ENCODE measurements at places on chromosomes 4 and X.
A peak's percentile ranks its signal among the peaks of the same experiment; 100 is the strongest.

- no peak for DNase-seq
Observed at GRCh38 chr4:94803181-94803580, 45.4 kb downstream of the BMPR1B start.

GRCh38 chr4:167885071-167885470 lies 207.3 kb upstream of the ANXA10 start:
- DNase-seq, result no peak

DNA sequence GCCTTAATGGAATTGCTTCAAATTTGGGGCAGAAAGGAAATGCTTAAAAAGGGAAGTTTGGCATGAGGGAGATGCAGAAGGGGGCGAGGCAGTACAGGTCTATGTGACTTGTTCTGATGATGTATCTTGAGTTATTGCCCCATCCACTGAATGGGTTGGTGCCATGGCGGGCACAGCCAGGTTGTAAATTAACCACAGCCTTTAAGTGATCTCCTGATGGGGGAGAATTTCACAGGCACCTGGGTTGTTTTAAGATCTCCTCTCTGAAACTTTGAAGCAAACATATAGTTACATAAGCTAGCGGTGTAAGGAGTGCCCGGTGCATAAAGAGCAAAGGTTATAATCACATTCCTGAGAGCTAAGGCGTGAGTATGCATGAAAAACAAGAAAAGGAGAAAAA lies 37.0 kb downstream of the NPY5R start:
- no peak for DNase-seq

DNA sequence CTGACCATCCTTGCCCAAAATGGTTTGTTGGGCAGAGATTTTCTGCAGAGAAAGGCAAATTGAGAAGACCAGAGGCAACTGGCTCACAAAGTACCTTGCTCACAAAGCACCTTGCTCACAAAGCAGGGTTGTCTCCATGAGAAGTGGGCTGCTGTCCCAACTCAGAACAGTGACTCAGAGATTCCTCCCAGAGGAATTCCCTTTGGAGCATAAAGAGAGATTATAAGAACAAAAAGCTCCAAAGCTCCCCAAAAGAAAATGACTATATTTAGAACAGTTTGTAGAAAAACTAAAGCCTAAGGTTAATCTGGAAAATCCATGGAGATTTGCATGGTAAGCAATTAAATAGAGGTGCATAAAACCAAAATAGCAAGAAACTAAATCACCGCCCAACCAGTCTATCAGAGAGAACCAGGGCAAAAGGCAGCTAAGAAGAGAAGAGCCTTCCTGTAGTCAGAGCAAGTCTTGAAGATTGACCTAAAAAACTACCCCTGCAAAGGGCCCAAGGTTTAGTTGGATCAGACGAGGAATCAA lies 731.4 kb downstream of the FAT4 start:
- no peak for DNase-seq

- no peak for DNase-seq
Observed at GRCh38 chr4:83223781-83224180, 60.8 kb downstream of the COQ2 start.

- DNase-seq, result no peak
Observed at GRCh38 chr4:98352396-98352795, 91.2 kb downstream of the RAP1GDS1 start.

- DNase-seq, result peak; percentile 60
Observed at GRCh38 chr4:142405021-142405694, 440.9 kb downstream of the INPP4B start.

- DNase-seq, result no peak
Observed at GRCh38 chr4:54940996-54941865, 184.2 kb downstream of the KDR start.

GRCh38 chr4:73172161-73172560 lies 86.4 kb downstream of the ANKRD17 start:
- DNase-seq, result no peak

GRCh38 chr4:163166041-163166579 lies 580 bp downstream of the NAF1 start:
- DNase-seq, result peak; percentile 80

DNA sequence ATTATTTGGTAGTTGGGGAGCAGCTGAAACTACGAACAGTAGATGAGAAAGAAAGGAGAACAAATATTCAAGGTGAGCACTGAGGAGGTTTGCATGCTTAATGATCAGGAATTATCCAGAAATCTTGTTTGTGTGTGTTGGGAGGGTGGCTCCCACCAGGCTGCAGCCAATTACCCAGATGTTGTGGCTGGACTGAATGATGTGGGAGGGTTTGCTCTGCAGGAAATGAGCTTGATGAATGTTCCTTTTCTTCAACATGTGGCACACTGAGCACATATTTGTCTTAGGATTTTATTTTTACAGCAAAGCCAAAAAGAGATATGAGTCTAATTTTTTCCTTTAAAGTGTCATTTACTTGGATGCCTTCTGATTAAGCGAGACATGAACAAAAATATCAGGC lies 48.3 kb upstream of the AMOT start:
- no peak for DNase-seq

- DNase-seq, result no peak
Observed at GRCh38 chr4:145626623-145626982, 7.4 kb downstream of the MMAA start.

GRCh38 chrX:39599339-39599738 lies 498.4 kb downstream of the BCOR start:
- no peak for DNase-seq

GRCh38 chr4:165738571-165738970 lies 134.5 kb upstream of the TLL1 start:
- DNase-seq, result no peak
